ENCODE measurements at places on chromosomes 1 and 21. TPM values are rescaled to one million over a fixed set of nuclear protein-coding genes. Genes with fewer than 3 reads are reported as not detected.

LCE2C gene
- not detected for total RNA-seq

HEYL gene
- total RNA-seq: 0.63 TPM

NOS1AP gene
- total RNA-seq: 5.6 TPM

SLC1A7 gene
- total RNA-seq: 0.18 TPM

NECTIN4 gene
- total RNA-seq: not detected

EFHD2 gene
- 48.3 TPM for total RNA-seq

SELL gene
- total RNA-seq: not detected

RPTN gene
- total RNA-seq: not detected

All from H7 (cell line).